Liver (tissue), 10 donors: ENCODE measurements at places on chromosomes 3 and 15. TPM values are rescaled to one million over a fixed set of nuclear protein-coding genes. Genes with fewer than 3 reads are reported as not detected.

Gene NR2F2
- 5.9 TPM for total RNA-seq

Gene LRRIQ4
- 0.09 TPM for total RNA-seq

Gene PLA2G4F
- total RNA-seq, result not detected

Gene RPL39L
- 1.1 TPM for total RNA-seq

Gene ADGRG7
- 65.5 TPM for total RNA-seq

Gene CCR1
- 5.9 TPM for total RNA-seq

Gene BUB1B
- total RNA-seq, result 31.1 TPM

Gene PLA2G4D
- total RNA-seq, result not detected

Gene ANKDD1A
- total RNA-seq, result 1.0 TPM

Gene APBA2
- total RNA-seq, result 2.8 TPM

Gene LYZL4
- total RNA-seq, result not detected

Gene CLDN11
- total RNA-seq, result 3.3 TPM

Gene MUC20
- total RNA-seq, result 1.1 TPM

Gene CACNA1D
- 3.8 TPM for total RNA-seq

Gene SPSB4
- 1.9 TPM for total RNA-seq

Gene XIRP1
- not detected for total RNA-seq

Gene MYL3
- 0.51 TPM for total RNA-seq

Gene AQP9
- total RNA-seq, result 1.4 TPM

Gene GP5
- 0.17 TPM for total RNA-seq
